ENCODE measurements at places on chromosomes 13 and 19.
A peak's percentile ranks its signal among the peaks of the same experiment; 100 is the strongest.

GRCh38 chr13:73273745-73274144, 214.9 kb downstream of the KLF5 start:
- no peak for DNase-seq

- DNase-seq, result no peak
Observed at GRCh38 chr13:24270639-24271141, 38.7 kb upstream of the C1QTNF9 start.

DNA sequence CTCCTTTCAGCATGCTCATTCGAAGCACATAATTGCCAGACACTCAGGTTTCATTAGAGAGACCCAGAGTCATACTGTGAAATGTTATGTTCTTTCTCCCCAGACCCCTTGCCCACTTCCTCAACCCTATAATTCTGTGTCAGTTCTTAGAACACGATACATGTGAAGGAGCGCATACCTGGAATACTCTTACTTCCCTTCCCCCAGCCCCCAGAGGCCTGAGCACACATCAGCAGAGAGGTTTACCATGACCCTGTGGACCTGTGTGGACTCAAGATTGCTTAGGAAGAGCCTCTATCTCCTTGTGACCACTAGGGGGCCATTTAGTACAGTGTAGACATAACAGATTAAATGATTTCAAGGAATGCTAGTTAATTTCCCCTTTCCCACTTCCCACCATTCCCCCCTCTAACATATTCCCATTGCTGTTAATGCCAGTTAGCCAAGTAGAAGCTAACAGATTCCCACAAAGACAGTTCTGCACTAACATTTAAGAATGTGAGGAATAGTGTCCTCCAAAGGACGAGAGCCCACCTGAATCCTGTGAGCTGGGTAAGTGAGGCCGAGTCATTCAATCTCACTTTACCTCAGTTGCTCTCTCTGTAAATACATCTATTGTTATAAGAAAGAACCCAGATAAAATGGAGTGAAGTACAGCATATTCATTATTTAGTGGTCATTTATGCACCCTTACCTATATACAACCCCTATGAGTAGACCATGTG, 154.2 kb upstream of the MAB21L1 start:
- DNase-seq, result peak; percentile 20

DNA sequence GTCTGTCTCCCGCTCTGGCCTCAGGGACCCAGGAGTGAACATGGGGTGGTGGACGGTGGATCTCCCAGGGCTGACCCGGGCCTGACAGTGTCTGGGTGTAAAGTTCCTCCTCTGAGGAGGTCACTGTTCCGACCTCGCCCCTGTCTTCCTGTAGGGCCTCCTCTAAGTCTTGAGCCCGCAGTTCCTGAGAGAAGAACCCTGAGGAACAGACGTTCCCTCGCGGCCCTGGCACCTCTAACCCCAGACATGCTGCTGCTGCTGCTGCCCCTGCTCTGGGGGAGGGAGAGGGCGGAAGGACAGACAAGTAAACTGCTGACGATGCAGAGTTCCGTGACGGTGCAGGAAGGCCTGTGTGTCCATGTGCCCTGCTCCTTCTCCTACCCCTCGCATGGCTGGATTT, at the start of gene SIGLEC9:
Gene SIGLEC9 (plus strand): TSS at position 178 of the 400 bp plus-strand sequence. CDS start 69 bp downstream, at position 247.
- DNase-seq, result no peak

DNA sequence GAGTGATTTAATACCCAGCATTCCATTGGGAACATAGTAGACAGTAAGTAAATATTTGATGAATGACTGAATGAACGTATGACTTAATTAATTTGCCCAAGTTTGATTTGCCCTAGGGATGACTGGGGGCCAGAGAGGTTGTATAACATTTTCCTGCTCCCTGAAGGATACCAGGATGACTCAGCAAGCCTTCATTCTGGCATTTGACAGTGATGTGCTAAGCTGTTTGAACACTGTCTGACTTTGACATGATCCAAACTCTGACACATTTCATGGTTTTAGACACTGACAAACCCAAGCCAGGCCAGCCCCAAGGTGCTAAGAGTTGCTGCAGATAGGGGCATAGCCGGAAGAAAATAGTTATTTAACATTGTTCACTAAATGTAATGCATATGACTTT, 53.4 kb upstream of the KLF12 start:
- no peak for DNase-seq

GRCh38 chr19:7687177-7687576, 6.5 kb downstream of the TRAPPC5 start:
- DNase-seq, result no peak

DNA sequence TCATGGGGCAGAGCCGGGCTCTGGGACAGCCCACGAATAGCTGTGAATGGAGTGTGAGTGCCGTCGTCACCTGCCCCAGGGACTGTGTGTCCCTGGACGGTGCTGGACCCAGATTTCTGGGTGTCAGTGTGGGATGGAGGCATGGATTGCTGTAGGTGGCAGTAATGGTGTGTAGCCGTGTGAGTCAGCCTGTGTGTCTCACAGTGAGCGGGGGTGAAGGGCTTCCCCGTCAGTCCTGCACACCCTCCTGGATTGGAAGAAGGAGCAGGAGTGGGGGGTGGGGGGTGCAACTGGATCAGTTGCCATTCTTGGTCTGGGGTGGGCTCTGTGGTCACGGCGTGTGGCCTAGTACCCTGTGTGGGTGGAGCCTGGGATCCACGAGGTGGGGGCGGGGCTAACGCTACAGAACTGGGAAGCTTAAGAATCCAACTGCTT, 6.5 kb upstream of the LTBP4 start:
- no peak for DNase-seq

DNA sequence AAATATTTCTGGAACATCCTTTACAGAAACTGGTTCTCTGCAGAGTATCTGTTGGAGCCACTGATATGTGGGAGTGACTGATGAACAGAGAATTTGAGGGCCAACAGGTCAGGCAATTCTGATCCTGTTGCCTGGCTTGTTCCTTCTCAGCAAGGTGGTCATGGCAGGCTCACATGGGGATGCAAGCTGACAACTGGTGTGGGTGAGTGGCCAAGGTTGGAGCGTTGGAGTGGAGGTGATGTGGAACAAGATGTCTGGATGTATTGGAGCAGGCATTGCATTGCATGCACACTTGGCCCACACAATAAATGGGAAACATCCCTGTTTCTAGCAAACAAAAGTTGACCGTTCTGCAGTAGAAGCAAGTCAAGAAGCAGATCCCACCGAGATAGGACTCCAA, 380.7 kb downstream of the ZNF536 start:
- DNase-seq, result no peak

DNA sequence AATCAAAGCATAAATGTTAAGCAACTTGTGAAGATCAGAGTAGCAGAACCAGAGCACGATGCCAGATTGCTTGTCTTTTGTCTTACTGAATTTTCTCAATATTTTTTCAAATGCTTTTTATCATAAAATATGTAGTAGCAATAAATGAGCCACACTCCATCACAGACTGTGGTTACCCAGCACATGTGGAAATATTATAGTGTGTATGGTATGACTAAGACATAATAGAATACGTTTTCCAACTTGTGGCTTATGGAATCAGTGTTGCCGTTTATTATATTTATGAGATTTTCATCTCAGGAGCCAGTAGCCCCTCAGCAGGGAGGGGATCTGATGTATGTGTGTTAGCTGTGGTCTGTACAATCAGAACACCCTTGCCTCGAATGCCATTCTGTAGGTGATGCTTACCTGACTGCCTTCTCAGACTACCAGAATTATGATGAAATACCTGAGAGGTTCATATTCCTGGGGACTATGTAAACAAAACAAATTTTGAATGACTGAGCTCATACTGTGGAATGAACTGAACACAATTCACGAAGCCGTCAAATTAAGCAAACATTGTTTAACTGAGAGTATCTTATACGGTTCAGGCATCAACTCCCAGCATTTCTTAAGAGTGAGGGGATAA, 1.9 kb downstream of the SCEL start:
- DNase-seq, result no peak

GRCh38 chr13:98873377-98874028, 104.4 kb downstream of the DOCK9 start:
- no peak for DNase-seq

DNA sequence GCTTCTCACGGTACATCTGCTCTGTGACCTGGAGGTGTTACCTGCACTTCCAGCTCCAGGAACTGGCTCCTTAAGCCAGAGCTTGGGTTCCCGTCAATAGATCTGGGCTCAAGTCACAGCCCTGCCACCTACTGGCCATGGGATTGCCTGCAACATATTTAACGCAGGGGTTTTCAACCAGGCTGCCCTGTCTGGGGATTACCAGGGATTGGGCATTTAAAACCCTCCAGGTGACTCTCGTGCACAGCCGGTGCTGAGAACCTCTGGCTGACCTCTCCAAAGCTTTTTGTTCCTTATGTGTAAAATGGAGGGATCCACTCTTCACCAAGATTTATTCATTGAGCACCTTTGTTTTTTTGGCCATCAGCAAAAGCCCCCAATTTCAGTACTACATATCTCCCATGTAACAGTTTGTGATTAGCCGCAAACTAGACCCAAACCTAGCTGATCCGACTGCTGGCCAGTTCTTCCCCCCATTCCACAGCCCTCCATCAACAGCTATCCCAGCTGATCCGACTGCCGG, 76.6 kb upstream of the STK24 start:
- DNase-seq, result peak; percentile 56

- no peak for DNase-seq
Observed at GRCh38 chr19:32550666-32551065, 30.3 kb upstream of the PDCD5 start.

DNA sequence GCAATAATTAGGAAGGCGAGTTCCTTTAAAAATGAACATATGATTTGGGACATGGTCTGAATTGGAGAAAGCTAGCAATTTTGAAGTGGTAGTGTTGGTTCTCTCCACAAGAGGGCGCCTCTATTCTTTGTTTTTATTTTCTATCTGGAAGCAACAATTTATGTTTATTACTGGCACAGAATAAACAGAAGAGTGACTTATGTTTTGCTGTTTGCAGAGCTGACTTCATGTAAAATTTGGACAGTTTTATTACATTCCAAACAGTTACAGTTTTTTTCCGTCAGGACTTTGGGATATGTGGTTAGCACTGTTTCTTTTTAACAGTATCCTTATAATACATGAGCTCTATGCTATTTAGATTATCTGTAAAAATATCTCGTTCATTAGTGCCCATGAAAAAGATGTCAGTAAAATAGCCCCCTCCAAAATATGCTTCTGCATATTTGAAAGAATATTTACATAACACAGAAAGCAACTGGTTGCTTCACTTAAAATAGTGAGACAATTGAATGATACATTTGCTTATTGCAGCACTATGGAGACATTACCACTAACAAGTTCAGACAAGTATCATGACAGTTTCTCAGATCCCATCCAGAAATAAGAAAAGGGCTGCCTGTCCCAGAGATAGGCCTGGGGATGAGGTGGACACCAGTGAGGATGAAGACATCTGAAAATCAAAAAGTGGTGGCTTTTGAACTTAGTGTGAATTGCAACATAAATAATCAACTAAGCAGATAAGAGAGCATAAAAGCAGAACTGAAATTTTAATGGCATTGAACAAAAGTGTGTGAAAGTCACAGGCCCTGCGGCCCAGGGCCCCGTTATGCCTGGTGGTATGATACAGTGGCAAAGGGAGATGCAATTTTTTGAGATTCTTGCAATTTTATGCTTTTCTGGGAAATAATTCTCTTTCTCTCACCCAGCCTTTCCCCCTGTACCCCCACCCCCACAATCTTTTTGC, 32.3 kb upstream of the FGF9 start:
- no peak for DNase-seq

GRCh38 chr19:2983351-2984214, 6.2 kb downstream of the TLE6 start:
- DNase-seq, result peak; percentile 47

DNA sequence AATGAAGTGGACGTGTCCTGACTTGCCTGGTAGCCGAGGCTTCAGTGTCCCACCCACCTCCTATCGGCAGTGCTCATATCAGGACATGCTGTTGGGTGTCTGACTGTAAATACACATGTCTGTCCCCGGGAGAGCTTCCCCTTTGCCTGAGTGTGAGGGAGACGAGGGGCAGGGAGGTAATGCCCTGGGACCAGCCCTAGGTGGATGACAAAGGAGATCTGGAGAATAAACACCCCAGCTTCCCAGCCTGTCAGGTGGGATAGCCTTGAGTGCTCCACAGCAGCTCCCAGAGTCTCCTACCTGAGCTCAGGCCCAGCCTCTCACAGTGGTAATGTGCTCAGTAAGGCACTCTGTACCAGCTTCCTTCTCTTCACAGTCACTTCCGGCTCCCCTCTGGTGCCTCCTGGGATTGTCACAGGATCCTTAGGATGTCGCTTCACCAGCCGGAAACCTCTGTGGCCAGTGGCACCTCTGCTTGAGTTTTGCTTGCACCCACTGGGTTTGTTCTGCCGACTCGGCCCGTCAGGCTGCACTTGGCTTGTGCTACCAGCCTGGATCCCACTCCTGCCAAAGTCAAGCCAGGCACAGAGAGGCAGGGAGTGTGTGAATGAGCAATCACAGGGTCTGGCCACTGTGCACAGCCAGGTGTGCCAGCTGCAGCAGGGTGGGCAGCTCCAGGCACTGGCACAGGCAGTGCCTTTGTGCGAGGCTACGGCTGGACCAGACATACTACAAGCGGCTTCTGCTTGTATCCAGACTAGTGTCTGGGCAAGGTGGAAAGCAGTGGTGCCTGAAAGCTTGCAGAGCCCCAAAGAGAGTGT, 54.4 kb upstream of the RGCC start:
- DNase-seq, result no peak

DNA sequence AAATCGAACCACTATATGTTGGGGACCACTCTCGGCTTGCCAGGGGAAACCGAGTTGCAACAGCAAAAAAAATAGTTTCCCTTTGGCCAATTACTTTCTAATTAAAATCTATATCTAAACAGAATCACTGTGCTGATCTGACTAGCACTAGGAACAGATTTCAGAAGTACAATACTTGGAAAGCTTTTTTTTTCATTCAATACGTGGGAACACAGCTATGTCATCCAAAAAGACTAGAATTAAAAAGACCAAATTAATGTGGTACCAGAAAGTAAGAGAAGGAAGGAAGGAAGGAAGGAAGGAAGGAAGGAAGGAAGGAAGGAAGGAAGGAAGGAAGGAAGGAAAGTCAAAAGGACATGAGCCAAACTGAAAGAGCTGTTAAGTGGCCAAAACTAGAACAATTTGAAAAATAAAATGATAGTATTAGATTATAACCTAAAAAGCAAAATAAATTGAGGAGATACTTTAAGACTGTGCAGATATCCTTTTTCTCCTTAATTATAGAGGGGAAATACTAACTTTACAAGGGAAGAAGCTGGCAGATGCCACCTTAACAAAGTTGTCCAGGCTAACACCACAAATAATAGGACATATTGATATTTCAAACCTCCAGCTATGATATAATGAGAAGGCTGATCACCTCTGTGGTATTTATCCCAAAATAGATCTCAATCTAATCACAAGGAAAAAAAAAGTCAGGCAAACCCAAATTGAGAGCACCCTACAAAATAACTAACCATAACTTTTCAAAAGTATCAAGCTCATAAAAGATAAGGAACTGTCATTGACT, 63.9 kb downstream of the DIAPH3 start:
- DNase-seq, result no peak

- DNase-seq, result no peak
Observed at GRCh38 chr19:48958006-48958405, 3.3 kb downstream of the BAX start.

DNA sequence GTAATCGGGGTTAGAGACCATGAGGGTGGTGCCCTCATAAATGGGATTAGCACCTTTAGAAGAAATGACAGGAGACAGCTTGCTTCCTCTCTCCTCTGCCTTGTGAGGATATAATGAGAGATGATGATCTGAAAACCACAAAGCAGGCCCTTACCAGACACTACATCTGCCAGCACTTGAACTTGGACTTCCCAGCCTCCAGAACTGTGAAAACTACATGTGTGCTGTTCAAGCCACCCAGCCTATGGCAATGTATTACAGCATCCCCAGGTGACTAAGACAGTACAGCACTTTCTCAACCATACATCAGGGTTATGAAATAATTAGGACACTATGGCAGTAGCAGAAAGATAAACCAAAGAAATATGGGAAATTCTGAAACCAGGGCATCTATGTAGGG, 7.4 kb downstream of the ZNF564 start:
- no peak for DNase-seq

All from smooth muscle cell of the brain vasculature (primary cell).